ENCODE measurements at places on chromosomes 5 and 9.

DNA sequence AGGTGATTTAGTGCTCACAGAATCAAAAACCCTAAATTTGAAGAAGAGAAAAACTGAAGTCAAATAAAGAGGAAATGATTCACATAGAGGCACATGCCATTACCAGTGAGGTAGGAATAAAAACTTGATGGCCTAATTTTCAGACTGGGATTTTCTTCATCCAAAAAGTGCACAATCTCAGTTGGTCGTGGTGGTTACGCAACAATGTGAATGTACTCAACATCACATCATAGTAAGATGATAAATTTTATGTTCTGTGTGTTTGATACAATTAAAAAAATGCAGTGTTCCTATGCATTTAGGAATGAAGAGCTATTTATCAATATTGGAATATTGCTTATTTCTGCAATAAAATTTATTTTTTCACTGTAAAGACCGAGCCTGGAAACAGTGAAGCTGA, 60.7 kb downstream of the SV2C start:
- DNase-seq, result no peak

DNA sequence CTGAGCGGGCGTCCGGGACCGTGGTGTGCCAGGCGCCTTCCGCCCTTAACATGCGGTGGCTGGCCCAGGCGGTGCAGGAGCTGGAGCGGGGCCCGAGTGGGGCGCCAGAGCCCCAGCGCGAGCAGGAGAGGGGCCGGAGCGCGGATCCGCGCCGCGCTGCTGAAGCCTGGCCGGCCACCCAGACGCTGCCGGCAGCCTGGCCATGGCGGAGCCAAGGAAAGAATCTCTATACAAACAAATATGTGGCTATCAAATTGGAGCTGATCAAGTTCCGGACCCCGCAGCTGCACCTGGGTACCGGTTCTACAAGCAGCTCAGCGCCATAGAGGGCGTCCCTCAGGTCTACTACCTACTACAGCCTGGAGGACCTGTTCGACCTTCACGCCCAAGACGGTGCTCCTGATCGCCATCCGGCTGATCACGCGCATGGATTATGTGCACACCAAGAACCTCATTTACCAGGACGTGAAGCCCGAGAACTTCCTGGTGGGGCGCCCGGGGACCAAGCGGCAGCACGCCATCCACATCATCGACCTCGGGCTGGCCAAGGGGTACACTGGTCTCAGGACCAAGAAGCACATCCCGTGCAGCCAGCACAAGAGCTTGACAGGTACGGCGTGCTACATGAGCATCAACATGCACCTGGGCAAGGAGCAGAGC, 55.8 kb downstream of the JAK2 start:
- DNase-seq, result no peak

GRCh38 chr5:124706729-124707361, 39.6 kb downstream of the ZNF608 start:
- DNase-seq, result peak; percentile 84

- no peak for DNase-seq
Observed at GRCh38 chr5:15601853-15602252, 101.9 kb downstream of the FBXL7 start.

All from NCI-H1417 (cell line).